AG10803 (cell line): ENCODE measurements at places on chromosomes 4 and X.

DNA sequence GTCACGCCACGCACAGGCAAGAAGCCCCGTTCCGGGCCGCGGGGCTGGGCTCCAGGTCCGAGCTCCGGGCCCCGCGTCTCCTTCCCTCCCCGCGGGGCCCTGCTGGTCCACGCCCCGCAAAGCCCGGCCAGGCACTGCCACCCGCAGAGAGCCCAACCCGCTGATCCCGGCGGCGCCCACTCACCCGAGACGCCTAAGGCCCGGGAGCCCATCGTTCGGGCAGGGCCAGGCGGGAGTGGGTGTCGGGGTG is 870 bp downstream of the PDZD4 start:
- no peak for DNase-seq

GRCh38 chrX:10414862-10415261 is 205.5 kb downstream of the MID1 start:
- DNase-seq: peak; percentile 62

DNA sequence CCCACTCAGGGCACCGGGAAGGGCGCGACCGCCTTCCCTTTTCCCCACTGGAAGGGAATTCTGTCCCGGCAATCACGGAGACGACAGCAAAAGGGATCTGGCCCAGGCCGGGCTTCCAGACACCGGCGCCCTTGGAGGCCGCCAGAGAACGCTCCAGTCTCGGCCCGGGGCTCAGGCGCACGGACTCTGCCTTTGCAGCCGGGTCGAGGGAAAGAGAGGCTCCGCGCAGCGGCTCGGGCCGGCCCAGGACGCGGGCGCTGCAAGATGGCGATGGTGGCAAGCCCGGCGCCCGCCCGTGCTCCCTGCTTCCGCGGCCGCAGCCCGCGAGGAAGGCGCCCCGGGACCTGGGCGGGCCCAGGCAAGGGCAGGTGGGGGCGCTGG is 1.1 kb downstream of the CTBP1 start:
- no peak for DNase-seq

DNA sequence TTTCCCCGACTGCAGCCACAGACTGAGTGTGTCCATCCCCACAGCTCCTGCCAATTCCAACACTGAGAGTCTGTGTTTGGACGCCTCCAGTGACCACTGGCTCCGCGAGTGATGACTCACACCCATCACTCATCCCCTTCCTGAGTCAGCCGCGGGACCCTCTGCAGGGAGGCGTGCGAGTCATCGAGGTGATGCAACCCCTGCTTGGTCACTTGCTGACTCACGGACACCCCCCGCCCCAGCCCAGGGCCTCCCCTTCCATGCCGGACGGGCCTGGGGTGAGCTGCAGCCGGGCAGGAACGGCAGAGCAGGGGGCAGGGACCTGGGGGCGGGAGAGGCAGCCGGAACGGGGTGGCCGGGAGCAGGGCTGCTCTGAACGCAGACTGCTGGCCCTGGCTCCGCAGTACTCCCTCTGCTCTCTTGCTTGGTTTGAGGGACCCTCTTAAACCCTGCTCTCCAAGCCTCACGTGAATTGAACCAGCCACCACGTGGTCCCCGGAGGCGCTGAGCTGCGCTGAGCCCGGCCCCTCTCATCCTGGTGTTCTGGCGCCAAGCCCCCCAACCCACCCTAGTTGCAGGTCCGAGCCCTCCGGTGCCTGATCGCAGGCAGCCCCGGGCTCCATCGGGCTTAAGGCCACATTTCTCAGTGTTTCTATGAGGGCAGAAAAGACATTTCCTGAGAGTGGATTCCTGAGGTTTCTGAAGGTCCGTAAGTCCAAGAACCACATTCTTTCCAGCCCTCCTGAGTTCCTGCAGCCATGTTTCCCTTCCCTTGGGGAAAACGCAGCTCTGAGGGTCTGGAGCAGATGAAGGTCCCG is 32.4 kb downstream of the FGFRL1 start:
- DNase-seq: peak; percentile 99

DNA sequence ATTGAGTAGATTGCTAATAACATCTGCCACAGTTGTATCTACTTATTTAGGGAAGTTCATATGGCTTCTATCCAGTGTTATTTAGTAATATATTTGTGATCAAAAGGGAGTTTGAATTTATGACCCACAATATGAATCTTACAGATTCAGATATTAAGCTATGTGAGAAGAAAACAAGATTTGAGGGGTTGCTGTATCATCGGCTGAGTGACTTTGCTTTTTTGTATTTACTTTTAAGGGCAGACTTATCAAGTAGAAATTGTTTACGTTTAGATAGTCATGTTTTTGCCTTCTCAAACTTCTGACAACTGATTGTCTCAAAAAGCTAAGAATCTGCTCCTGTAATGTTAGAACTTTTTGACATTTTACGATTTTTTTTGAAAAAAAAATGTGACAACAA is 17.2 kb upstream of the DCK start:
- DNase-seq: no peak

- peak; percentile 55 for DNase-seq
These were observed 95.8 kb downstream of the DHX15 start for GRCh38 chr4:24488399-24489164.

DNA sequence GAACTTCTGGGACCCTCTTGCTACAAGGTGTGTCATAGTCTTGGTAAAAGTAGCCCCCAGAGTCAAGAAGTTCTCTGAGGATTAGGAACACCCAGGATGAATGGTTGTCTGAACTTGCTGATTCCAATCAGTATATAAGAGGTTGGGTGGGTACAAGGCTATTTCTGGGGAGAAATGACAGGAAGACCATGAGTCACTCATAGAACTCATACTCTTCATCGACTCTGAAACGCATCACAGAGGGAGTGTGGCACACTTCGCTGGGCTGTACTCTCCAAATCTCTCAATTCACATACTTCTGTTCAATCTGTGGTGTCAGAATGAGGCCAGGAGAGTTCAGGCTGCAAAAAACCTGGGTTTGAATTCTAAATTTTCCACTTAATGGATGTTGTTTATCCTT is 193.2 kb upstream of the LEF1 start:
- DNase-seq: no peak

GRCh38 chrX:15985937-15986336 is 131.3 kb upstream of the AP1S2 start:
- no peak for DNase-seq

DNA sequence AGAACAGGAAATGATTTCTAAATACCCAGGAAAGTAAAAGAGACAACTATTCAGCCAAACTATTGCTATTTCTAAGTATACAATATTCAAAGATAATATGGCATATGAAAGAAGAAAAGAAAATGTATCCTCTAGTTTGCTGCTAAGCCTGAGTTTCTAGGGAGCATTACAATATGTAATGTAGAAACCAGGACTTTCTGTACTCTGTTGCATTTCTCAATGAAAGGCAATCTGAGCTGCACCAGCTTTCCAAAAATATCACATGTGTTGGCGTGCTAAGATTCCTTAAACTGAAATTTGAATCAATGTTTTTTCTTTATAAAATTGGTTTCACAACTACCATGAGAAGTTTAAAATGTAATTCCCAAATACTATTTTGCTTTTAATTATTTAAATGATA is 129.6 kb downstream of the ANK2 start:
- peak; percentile 9 for DNase-seq

DNA sequence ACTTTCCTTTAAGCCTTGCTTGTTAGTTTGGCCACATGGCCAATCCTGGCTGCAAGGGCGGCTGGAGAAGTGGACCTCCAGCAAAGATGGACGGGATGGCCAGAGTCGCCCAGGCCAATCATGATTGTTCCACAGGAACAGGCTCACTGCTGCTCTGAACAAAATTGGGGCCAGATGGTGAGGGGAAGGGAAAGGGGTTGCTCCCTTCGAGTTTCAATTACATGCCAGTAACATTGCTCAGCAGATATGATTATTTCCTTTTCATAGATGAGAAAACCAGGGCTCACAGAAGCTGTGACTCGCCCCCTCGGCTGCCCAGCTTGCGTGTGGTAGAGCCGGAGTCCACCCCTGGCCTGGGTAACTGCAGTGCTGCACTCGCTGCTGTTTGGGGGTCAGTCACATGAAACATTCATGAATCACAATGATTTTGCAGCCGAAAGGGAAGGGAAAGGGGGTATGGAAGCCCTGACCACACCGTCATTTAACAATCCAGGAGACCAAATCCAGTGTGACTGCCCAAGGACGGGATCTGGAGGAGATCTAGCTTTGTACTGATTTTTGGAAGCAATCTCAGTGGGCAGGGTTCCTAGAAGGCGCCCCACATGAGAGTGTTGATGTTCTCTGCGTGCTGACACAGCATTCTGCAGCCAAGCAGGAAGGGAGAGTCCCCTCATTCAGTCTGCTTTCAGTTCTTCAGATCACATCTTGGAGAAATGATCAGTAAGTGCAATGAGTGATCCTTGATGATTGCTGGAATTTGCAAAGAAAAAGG is 77.3 kb upstream of the MSX1 start:
- DNase-seq: peak; percentile 83

- DNase-seq: no peak
These were observed 175.8 kb downstream of the RCHY1 start for GRCh38 chr4:75338352-75338880.

GRCh38 chrX:76454456-76454927 is 27.0 kb downstream of the MAGEE1 start:
- peak; percentile 17 for DNase-seq

DNA sequence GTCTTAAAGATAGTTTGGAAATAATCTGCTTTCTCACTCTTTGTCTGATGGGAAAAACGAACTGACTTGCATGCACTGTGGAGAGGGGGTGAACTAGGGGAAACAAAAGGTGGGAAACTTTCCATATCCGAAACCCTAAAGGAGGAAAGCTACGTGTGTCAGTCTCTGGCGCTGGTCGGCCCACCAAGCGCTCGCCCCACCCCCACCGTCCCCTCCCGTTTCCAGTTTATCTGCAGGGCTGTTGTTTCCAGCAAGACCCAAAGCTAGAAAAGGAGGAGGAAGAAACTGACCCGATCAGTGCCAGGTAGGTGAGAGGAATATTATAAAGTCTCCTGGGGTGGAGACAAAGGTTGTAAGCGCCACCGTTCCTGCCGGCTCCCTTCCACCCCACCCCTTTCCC is 552 bp downstream of the TCEAL9 start:
- no peak for DNase-seq

DNA sequence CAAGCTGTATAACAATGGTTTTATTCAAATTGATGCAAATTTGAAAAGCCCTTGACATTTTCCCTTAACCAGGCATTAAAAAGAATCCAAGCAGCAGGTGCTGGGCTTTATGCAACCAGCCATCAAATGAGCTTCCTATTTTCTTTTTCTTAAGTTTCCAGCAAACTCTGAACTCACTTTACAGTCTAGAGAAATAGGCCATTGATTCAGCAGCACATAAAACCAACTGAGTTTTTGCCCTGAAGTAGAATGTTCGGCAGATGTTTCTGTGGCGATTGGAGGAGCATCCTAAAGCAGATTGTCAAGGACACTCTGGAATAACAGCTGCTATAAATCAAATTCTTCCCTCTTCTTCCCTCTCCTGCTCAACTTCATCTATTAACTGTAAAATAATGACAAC is 582.8 kb upstream of the CPEB2 start:
- no peak for DNase-seq

DNA sequence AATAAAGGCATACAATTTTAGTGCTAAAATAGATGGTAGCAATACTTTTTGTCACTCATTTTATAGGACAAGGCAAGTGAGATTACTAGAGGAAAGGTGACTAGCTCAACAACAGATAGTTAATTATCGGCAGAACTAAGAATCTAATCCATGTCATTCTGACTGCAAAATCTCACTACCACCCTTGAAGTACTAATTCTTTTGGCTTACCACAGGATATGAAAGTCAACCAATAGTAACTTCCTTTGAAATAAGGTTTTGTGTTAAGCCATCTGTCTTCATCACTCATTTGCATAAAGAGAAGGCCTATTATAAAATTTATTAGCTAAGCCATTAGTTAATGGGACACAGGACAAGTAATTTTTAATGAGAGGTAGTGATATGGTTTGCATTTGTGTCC is 25.3 kb upstream of the ZMAT1 start:
- DNase-seq: no peak

GRCh38 chrX:17412692-17413091 is 37.7 kb downstream of the NHS start:
- DNase-seq: peak; percentile 81

- DNase-seq: no peak
These were observed 56.0 kb upstream of the PGK1 start for GRCh38 chrX:78048052-78048451.

GRCh38 chrX:42420426-42420825 is 357.5 kb downstream of the PPP1R2C start:
- DNase-seq: no peak

DNA sequence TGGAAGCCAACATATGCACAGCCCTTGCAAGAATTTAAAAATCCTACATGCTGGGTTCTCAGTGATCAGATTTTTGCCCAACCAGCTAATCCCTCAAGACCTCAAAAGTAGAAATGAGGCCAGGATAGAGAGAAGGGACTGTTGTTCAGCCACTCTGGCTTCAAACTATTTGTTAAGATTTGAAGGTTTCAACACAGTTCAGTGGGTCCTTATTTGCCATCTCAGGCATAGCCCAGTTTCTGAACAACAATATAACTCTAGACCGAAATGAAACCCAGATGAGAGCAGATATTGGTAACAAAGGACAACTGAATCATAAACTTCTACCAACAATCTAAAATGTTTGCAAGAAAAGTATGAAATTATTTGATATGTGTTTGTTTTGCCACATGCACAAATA is 237.3 kb downstream of the NR3C2 start:
- DNase-seq: no peak

DNA sequence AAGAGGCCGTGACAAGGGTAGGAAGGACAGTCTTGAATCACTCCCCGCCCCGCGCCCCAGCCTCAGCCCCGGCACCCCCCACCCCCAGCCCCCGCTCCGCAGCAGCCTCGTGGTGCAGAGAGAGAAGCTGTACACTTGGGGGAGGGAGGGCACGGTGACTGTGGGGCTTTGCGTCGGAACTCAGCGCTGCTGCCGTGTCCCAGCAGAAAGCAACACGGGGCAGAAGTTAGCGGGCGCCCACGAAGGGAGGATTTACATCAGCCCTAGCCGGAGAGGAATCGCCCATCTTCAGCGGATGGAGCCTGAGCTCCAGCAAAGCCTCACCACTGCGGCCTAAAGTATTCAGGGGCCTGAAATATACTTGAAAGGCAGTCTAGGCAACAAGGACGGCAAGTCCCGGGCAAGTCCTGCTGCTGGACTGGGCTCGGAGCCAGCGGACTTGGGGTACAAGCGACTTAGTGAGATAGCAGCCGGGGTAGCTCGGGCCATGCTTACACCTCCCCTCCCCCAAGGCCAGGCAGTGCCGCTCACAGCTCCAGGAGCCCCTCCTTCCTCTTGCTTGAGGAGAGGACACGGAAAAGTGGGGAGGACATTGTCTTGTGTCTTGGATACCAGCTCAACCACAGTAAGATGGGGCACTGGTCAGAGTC is 18.5 kb upstream of the OPN1LW start:
- no peak for DNase-seq

DNA sequence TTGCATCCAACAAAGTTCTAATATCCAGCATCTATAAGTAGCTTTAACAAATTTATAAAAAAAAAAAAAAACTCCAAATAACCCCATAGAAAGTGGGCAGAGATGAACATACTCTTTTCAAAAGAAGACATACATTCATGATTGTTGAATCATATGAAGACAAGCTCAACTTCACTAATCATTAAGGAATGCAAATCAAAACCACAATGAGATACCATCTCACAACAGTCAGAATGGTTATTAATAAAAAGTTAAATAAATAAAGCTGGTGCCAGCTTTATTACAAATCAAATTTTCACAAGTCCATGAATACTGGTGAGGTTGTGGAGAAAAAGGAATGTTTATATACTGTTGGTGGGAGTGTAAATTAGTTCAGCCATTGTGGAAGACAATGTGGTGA is 592.0 kb downstream of the IQCM start:
- DNase-seq: peak; percentile 49
